Urinary bladder (tissue), 4 donors: ENCODE measurements at places on chromosomes 4 and X.
A peak's percentile ranks its signal among the peaks of the same experiment; 100 is the strongest.

- DNase-seq = no peak
Observed at GRCh38 chr4:41069838-41070237, 144.5 kb downstream of the APBB2 start.

DNA sequence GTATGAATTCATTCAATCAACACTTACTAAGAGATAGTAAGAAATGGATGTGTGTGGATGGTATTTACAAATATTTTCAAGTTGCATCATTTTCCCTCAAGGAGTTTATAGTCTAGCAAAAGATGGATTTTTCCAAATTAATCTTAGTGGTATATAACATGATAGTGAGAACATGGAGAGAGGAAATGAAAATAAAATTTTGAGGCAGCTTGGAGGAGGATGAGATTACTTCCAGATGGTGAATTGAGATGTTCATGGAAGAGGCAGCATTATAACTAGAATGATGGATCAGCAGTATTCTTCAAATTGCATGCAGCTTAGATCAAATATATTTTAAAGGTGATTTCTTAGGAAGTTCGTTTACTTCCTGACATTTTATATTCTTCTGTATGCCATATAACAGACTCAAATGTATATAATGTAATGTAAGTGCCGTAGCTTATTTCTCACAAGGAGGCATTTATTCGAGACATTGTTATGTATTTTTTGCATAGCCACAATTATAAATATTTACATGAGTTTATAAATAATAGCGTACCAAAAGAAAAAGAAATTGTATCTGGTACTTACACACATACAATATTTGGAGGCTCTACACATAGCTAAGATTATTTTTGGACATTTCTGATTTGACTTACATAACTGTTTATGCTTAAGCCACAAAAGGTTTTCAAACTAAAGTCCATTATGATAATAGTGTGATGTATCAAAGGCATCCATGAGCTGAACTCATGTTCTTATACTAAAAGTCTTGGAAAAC is 439.4 kb downstream of the SPRY1 start:
- no peak for DNase-seq

DNA sequence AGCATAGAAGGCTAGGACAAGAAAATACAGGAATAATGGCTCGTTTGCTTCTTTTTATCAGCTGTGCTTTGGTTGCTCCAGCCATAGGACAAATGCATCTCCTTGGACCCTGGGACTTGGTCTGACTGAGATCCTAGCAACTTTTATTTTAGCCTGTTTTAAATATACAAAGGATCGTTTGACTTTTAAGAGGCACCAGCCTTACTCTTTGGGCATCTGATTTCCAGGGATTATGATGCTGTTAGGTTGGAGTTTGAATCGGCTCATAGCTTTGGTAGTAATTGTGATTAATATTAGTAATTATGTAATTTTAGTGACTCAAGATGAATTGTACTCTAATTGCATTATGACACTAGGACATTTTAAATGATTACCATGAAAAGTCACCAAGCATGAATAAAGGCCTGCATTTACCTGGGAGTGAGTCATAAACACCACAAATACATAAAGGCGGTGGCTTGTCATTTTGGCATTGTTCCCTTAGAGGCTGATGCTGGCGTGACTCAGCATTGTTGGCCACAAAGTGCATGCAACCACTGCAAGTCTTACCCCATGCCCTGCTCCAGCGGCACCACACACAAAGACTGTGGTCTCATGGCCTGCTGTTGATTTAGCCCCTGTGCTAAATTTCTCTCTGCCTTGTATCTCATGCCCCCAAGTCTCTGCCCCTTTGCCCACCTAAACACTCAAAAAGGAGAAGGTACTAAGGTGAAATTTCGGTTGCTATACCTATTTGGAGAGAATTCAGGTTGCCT is 12.4 kb downstream of the GPAT3 start:
- DNase-seq = peak; percentile 40

- DNase-seq = no peak
Observed at GRCh38 chr4:138916763-138917162, 98.8 kb upstream of the NOCT start.

DNA sequence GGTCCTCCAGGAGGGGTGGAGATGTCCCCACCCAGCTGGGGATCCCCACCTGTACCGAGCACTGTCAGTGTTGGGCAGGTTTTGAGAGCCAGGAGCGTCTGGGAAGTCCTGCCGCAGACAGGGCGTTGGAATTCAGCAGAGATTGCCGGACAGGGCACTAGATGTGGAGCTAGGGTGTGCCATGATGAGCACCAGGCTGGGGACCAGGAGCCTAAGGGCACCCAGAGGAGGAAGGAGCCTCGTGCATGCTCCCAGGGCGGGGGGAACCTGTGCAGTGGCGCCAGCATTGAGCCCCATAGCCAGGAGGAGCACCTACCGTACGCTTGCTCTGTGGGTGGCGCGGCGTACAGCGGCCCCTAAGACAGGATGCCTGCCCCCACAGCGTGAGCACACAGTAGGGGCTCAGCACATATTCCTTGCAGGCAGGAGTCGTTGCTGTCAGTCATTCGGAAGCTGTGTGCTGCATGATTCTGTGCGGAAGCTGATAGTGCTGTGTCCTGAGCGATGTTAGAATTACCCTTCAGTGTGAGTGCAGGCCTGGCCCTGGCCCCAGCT is 18.8 kb upstream of the TADA2B start:
- DNase-seq = no peak

DNA sequence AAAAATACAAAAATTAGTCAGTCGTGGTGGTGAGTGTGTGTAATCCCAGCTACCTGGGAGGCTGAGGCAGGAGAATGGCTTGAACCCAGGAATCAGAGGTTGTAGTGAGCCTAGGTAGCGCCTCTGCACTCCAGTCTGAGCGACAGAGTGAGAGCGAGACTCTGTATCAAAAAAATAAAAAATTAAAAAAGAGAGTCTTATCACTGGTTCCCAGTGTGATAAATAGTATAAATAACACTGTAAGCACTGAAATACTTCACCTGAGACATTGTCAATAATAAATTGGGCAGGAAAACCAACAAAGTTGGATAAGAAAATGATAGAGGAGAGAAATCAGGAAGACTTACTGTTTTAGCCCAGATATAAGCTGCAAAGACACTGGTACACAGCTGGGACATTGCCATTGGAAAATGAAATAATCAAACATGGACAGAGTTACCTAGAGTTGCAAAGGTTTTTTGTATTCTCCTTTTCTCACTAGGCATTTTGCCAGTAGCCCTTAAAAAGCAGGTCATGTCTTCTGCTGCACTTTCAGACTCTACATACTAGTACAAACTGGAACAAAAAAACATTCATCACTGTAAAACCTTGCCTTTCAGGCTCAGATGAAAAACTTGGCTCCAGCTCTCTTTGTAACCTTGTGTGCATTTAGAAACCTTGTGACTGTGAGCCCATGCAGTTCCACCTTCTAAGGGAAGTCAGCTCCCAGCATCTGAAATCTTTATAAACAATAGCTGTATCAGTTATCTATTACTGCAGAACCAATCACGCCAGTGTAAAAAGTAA is 55.0 kb upstream of the PPP1R2C start:
- peak; percentile 17 for DNase-seq

DNA sequence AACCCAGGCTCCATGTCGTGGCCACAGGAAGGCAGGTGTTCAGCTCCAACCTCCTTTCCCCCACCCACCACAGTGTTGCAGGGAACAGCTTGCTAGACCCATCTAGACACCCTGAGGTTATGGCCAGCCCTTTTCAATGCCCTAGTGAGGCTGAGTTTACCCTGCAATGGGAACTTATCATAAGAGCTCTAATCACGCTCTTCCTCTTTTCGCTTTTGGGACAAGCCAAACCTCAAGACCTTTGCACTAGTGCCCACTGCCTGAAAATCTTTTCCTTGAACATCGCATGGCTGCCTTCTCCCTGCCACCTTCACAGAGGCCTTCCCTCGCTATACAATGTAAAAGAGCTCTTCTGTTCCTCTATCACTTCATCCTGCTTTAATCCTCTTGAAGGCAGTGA is 2.4 kb upstream of the FGFBP2 start:
- DNase-seq = no peak

DNA sequence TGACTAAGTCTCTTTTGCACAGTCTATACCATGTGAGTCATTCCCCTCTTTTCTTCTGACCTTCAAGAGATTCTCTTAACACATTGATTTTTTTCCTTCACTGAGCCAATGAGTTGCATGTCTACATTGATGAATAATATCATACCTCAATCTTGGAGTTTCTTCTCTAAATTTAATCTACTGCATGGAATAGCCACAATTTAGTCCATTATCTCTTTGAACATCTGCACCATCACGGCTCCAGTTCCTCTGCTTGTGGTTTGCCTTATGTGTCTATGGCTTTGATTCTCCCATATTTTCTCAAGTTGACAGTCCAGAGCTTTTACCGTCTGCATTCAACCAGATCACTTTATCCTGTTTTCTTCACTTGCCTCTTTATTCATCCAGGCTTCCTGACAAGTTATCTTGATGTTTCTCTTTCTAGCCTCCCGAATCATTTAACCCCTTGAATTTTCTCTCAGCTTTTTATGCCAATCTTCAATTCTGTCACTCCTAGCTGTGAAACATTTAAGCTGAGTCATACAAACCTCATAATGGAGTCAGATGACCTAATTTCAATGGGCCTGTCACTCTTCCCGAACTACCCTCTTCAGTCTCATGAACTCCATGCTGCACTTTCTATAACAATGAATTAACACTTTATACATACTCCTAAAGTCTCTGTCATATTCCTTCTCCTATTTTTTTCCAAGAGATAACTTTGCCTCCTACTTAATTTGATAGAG is 222.3 kb downstream of the CPE start:
- no peak for DNase-seq

DNA sequence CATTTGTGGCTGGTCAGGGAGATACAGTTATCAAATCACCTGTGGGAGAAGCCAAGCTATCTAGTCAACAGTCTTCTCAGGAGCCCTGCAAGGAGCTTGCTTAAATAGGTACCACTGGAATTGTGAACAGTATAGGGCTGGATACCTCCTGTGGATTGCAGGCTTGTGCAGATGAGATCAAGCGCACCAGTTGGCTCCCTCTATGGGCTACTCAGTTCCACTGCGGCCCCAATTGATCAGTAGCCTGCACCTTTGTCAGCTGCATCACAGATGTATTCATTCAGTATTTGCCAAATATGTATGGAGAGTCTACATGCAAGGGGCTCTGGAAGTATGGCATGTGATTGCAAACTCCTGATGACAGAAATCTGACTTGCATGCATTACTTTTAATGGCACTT is 28.6 kb downstream of the TEX13A start:
- DNase-seq = no peak

GRCh38 chrX:74343343-74344279 is 39.6 kb downstream of the ZCCHC13 start:
- DNase-seq = no peak

DNA sequence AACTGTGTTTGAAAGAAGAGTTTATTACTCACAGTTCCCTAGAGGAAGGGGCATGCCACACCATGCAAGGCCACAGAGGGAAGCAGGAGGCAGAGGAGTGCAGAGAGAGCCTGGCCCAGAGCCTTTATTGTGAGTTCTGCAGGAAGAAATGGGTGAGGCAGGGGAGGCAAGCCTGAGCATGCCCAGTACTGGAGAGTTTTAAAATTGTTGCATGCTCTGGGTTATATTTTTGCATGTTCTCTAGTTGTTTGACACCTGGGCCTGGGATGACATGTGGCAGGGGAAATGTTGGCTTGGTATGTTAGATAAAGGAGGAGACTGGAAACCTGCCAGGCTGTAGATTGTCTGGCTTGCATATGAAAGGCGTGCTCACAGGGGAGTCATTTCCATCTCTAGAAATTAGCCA is 19.7 kb upstream of the CRMP1 start:
- DNase-seq = no peak

- DNase-seq = no peak
Observed at GRCh38 chrX:40912166-40912565, 173.1 kb upstream of the USP9X start.

- DNase-seq = no peak
Observed at GRCh38 chrX:125778261-125778660, 387.8 kb downstream of the DCAF12L2 start.

DNA sequence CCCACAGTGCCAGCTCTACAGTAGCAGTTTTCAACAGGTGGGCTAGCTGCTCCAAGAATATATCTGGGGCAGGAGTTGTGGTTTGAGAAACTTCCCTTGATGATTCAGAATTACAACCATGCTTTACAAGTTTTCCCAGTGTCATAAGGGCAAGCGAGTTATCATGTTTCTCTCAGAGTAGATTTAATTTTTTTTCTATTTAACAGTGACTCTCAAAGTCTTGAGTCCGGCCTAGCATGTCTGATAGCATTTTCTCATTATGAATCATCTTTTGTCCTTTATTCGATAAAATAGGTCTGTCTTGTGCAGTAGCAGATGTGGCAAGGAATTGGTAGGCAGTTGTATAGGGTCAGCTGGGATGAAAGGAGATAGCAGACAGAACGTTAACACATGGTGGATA is 62.2 kb upstream of the SPANXD start:
- no peak for DNase-seq

- DNase-seq = no peak
Observed at GRCh38 chrX:45669715-45670340, 469.2 kb upstream of the DIPK2B start.

DNA sequence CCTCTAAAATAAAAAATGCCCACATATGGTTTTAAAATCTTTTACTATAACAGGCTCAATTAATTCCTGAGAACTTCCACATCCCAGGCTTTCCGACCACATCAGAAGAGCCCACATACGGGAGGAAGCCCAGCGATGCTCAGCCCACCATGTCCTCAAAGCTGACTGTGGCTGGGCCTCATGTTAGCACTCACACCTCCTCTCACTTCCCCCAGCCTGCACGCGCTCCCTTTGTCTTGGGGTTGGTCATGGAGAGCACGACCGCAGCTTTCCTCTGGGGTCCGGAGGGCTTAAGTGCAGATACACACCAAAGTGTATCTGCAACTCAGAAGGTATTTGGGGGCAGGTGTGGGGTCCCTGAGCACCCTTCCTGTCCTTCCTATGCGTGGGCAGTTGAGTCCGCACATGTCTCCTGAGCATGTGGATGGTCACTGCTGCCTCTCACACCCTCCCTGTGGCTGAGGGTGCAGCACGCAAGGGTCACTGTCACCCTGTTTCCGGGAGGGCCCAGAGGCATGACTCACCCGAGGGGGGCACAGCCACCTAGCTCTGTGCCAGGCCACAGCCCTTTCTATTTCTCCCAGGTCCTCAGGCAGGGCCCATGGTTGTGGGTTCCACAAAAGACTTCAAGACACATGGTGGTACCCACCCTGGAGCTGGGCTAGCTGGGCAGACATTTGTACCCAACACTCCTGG is 21.2 kb downstream of the WDR1 start:
- DNase-seq = no peak

DNA sequence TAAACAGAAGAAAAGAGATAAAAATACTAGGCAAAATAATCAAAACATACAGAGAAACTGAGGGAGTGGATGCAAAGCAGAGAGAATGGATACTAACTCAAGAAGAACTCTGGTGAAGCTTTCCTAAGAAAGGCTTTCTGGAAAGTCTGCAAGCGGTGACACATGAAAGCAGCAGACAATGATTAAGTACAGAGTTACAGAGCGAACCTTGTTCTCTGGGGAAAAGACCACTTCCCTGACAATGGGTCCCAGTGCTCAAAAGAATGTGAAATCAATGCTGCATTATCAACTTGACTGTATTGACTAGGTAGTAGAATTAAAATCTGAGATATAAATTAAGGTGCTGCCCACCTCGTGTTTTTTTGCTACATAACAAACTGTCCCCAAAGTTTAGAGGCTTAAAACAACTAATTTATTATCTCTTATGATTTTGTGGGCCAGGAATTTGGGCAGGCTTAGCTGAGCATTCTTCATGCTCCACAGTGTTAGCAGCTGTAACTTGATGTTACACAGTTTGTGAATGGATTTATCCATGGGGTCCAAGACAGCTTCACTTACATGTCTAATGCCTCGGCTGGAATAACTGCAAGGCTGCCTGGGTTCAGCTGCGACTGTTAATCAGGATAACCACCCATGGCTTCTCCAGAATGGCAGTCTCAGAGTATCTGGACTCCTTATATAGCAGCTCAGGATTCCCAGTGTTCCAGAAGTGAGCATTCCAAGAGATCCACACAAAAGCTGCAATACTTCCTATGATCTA is 106.9 kb upstream of the INPP4B start:
- DNase-seq = no peak
